ENCODE measurements at places on chromosomes 3 and 15. TPM values are rescaled to one million over a fixed set of nuclear protein-coding genes. Genes with fewer than 3 reads are reported as not detected.

DNA sequence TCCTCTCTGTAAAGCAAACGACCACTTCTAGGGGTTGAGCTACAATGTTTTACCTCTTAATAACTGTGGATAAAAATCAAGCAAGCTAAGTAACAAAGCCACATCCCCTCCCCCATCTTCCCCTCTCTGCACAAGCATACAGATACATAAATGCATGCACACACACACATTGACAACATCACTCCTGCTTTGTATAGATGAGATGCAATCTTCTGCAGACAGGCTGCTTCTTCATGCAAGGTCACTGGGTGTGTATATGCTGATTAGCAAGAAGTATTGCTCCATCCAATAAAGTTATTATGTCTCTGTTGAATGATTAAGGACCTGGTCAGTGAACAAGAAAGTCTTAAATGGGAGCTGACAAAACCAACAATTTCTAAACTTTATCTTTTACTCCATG, 8.8 kb upstream of the ATP11B start:
- no peak for DNase-seq

DNA sequence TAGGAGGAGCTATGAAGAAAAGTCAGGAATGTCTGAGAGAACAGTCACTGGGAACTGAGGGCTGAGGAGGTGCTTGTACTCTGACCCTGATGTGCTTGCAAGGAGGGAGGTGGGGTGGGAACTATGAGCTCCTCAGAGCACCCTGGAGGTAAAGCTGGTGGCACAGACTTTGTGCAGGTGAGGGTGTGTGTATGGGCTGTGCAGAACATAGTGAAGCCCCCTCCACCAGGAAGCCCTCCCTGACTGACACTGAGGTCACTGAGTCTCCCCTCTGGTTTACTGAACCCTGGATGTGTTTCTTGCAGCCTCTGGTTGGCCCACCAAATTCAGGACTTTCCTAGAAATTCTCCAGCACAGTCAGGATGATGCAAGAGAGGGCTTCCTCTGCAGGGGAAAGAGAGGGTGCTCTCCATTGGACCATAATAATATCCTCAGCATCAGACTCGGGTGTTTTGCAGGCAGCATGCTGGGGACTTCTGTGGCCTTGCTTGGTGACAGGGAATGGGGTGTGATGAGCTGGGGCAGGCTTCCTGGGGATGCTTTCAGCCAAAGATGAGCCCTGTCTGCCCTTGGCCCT, 1.5 kb upstream of the ISLR start:
- DNase-seq: no peak

Gene C3orf80
- 0.15 TPM for total RNA-seq

DNA sequence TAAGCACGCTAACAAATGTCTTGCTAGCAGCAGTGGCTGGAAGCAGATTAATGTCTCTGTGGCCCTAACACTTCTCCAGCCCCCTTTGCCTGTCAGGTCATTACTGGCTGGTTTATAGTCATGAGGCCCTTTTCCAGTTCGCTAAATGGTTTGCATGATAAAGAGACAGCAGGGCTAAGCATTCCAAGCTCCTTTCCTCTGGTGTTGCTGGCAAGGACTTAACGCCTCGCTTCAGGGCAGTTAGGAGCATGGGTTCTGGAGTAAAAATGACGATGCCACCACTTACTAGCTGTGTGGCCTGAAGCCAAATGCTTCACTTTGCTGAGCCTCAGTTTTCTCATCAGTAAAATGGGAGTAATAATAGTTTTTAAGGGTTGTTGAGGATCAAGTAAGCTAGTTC, 185.9 kb downstream of the MEGF11 start:
- DNase-seq: no peak

- no peak for DNase-seq
Measured at GRCh38 chr15:70354346-70354905, 256.7 kb upstream of the TLE3 start.

DNA sequence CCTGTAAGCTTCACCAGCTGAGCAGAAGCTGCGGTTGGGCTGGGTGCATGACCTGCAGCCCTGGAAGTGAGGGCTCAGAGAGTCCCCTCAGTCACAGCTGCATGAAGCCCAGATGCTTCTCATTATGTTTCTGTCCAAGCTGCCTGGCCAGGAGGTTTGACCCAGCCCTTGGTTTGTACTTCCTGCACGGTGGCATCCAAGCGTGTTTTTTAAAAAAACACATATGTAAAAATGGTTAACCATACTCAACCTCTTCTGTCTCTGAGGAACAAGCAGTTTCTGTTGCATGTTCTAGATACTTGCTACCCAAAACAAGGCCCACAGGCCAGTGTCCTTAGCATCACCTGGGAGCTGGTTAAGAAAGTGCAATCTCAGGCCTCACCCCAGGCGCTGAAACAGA, 76.0 kb upstream of the ATP10A start:
- DNase-seq: no peak

- no peak for DNase-seq
Measured at GRCh38 chr3:195907934-195908693, at the start of gene TNK2. Gene TNK2, minus strand, starts transcription at chr3:195908551. Its CDS starts 19,963 bp downstream, at chr3:195888588.

- DNase-seq: no peak
Measured at GRCh38 chr15:48479751-48480150, 148.5 kb downstream of the DUT start.

DNA sequence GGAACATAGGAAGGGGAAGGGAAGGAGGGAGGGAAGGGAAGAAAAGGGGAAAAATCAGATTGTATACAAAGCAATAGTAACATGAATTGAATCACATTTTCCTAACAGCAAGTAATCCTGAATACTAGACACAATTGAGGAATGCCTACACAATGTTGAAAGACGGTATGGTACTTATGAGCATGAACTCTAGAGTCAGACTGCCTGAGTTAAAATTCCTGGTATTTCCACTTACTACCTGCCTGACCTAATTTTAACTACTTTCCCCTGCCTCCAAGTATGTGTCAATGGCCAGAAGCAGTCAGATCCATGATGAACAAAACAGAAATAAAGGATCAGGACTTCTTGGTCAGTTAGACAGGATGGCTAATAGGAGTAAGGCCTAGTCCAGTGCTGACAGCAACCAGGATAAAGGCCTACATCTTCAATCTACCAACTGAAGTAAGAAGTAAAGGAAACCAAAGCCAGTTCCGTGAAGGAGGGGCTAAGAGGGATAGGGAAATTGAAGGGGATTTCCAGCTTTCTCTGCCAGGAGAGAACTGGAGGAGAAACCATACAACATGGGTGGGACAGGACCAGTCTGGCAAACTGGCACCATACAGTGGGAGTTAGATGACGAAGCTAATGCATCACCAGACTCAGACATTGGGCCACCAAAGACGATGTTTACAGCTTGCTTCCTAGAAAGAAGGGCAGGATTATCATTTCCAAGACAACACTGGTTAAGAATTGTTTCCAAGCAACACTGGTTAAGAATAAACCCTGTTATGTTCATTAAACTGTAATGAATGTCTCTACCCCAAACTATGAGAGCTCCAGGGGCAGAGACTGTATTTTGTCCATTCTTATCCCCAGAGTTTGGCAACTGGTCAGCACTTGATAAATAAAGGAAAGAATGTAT, 151.6 kb upstream of the UBE2E2 start:
- DNase-seq: no peak

DNA sequence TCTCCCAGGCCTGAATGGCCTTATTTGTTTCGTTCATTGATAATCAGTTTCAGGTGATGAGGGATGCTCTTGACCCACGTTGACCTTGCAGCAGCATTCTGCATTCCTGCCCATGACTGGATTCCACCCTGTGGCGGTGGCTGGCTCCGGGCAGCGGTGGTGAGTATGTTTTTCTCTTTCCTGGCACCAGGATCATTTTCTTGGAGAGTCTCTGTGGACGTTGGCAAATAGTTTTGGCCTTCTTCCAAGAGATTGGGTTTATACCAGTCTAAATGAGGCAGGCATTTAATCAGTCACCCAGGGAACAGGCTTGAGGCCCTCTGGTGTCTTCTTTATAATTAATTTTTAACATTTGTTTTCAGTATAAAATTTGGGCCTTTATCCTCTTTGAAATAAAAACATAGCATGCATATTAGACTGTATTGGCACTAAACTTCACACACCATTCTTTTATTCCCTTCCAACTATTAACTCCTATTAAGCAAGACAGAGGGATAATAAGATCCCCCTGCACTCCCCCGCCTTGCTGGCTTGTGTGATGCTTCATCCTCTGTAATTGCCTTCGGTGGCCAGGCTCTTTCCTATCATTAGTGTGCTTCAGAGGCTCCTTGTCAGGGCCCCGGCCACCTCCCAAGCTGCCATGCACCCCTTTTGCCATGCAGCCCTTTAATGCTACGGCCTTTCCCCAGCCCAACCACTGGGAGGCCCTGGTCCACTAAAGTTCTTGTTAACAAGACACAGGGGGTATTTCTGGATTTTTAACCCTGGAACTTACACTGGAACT, 176.2 kb upstream of the TOPAZ1 start:
- peak; percentile 40 for DNase-seq

Gene NRROS
- 13.9 TPM for total RNA-seq

DNA sequence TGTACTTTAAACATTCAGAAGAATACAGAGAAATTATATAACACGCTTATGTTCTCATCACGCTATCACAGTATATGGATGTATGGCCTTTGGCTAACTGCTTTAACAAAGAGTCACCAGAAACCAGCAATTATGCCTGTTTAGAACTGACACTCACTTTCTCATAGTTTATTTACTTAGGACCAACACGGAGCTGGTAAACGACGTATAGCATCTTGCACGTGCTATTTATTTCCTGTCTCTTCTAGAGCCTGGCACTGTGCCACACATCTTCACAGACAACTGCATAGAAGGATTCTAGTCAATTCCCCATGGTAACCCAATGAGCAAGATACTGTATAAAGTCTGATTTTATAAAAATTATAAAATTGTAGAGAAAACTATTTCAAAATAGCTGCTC, 43.6 kb downstream of the TBC1D2B start:
- DNase-seq: no peak

- no peak for DNase-seq
Measured at GRCh38 chr3:113673593-113673992, 22.8 kb downstream of the USF3 start.

GRCh38 chr15:99106417-99107220, 1.7 kb downstream of the SYNM start:
- DNase-seq: no peak

- DNase-seq: no peak
Measured at GRCh38 chr3:61092870-61093269, 158.4 kb downstream of the FHIT start.

- DNase-seq: peak; percentile 57
Measured at GRCh38 chr3:153138276-153139210, 23.5 kb upstream of the RAP2B start.

GRCh38 chr3:79737530-79737929, 30.3 kb downstream of the ROBO1 start:
- no peak for DNase-seq

GRCh38 chr3:53624061-53624857, 129.8 kb downstream of the CACNA1D start:
- no peak for DNase-seq

Gene GLCE
- total RNA-seq: 28.8 TPM

Gene STRC
- 2.0 TPM for total RNA-seq

Gene LRRIQ4
- total RNA-seq: not detected

Gene WNT7A
- total RNA-seq: not detected

Gene NCEH1
- 10.4 TPM for total RNA-seq

DNA sequence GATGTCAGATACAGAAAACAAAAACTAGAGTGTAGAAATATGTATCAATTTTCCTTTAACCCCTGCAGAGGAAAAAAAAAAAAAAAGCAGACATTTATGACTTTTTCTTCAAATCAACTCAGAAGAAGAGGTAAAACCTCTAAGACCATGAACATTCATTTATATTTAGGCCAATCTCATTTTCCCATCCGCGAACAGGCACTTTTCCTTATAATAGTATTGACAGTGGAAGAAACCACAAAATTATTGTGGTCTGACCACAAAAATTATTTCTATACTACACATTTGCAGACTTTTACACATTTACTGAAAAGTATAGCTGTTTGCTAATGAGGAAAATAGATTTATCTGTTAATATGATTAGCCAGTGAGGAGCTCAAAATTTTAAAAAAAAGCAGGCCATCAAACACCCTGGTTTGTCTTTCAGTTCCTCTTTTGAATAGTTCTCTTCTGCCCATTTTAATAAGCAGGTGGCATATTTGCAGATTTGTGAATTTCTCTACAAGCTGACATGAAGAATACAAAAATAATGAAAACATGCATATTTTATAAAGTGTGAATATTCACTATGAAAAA, 5.7 kb downstream of the OSBPL11 start:
- no peak for DNase-seq

Gene GOLGA6L7
- total RNA-seq: not detected

GRCh38 chr15:89904519-89904918, 8.2 kb downstream of the ARPIN start:
- no peak for DNase-seq

- no peak for DNase-seq
Measured at GRCh38 chr3:78754066-78754743, 1013.6 kb downstream of the ROBO1 start.

- DNase-seq: no peak
Measured at GRCh38 chr3:177930771-177931170, 605.5 kb upstream of the KCNMB2 start.

- no peak for DNase-seq
Measured at GRCh38 chr3:1216856-1217255, 124.0 kb downstream of the CNTN6 start.

DNA sequence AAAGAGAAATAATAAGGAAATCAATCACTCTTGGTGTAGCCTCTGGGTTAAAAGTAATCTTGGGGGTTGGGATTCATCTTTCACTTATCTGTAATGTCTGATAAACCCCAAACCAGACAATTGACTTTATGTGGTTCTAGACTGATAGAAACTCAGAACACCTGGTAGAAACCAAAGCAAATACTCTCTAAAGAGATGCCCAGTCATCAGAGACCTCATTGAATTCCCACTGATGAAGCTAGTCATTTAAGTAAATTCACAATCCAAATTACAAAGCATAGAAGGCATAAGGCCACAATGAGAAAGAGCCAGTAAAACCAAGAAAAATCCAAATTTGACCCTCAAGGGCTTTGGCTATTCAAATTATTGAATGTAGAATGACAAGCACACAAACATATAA, 250.6 kb downstream of the MBNL1 start:
- DNase-seq: no peak

- DNase-seq: no peak
Measured at GRCh38 chr15:81074773-81075172, 59.3 kb upstream of the CFAP161 start.

Data from breast epithelium (tissue), 4 donors.